Chondrocyte (in vitro differentiated cells): ENCODE measurements at places on chromosomes 6 and 20. TPM values are rescaled to one million over a fixed set of nuclear protein-coding genes. Genes with fewer than 3 reads are reported as not detected.

DNA sequence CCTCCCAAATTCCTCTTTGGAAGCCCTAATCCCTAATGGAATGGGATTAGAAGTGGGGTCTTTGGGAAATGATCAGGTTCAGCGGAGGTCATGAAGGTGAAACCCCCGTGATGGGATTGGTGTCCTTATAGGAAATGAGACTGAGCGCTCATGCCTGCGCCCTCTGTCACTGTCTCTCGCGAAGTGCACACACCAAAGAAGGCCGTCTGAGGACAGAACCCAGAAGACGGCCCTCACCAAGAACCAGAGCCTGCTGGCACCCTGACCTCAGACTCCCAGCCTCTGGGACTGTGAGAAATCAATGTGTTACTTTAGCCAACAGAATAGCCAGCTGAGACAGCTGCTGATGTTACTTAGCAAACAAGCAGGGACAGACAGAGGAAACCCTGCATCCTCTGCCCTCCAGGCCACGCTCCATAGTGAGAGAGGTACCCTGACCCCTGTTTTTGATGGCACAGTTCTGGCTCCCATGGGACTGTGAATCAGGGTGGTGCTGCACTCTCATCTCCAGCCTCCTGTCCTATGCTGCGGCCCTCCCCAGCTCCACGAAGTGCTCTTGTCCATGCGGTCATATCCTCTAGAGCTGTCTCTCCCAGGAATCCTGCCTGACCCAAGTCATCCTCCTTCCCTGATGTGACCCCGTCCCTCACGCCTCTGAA, 369.3 kb downstream of the ZFAND3 start:
- DNase-seq = no peak

- DNase-seq = no peak
Measured at GRCh38 chr6:154304191-154304590, 52.4 kb downstream of the IPCEF1 start.

DNA sequence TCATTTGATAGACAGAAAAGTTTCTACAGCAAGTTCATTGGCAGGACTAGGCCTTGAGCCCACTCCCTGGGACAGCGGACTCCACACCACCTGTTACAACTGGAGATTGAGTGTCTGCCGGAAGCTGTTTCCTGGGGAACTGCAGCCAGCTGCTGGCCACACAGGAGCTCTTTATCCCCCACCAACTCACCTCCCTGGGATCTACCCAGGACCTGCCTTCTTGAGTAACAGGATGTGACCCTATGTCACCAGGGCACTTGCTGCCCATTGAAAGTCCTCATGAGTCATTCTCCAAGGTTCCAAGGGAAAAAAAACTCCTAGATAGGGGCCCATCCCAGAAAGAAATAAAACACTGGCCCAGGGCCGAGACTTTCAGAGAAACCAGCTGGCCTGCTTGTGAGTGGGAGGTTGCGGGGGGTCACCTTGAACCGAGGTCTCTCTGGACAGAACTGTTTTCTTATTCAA, 37.4 kb upstream of the SLC9A8 start:
- DNase-seq = no peak

DNA sequence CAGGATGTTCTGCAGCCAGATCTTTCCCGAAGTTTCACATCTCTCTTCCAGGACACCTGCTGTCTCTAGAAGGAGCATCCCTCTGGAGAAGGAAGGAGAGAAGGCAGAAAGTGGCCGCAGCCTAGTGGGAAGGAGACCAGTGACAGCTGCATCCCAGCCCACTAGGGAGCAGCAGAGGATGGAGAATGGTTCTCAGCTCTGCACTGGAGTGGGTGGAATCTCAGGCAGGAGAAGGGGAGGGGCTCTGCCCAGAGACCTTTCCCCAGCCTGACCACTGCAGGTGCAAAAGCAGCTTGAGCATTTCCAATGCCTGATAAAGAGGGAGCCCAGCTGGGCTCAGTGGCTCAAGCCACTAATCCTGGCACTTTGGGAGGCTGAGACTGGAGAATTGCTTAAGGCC, 32.3 kb downstream of the NCR2 start:
- no peak for DNase-seq

DNA sequence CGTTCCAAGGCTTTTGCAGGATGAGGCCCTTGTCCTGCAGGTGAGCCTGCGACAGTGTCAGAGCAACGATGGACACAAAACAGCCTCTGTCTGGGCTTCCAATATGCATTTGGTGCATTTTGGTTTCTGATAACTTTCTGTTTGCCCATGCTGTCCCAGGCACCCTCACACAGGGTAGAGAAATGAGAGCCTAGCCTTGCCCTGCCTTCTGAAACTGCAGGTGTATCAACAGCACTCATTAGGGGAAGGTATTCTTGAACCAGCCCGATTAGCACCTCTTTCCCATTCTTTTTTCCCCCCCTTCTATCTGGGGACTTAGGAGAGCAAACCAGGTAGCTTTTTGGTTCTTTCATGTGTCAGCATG, 30.3 kb downstream of the CHMP4B start:
- no peak for DNase-seq

DNA sequence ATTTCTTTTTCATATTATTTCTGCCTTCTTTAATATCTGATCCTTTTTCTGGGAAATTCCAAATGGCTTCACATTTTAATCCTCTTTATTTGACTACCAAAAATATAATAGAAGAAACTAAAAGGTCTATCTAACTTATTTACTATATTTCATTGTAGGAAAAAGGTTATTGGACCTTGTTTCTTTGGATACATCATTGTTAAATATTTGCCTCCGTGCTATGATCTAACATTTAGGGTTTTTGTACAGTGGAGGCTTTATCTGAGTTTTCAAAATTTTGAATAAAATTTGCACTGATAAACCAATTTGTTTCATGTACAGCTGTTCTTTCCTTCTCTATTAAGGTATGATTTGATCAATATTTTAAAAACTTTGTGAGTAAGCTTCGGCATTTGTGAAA, 109.5 kb downstream of the MEI4 start:
- DNase-seq = no peak

GRCh38 chr6:136669299-136669699, 119.1 kb upstream of the MAP7 start:
- DNase-seq = no peak

DNA sequence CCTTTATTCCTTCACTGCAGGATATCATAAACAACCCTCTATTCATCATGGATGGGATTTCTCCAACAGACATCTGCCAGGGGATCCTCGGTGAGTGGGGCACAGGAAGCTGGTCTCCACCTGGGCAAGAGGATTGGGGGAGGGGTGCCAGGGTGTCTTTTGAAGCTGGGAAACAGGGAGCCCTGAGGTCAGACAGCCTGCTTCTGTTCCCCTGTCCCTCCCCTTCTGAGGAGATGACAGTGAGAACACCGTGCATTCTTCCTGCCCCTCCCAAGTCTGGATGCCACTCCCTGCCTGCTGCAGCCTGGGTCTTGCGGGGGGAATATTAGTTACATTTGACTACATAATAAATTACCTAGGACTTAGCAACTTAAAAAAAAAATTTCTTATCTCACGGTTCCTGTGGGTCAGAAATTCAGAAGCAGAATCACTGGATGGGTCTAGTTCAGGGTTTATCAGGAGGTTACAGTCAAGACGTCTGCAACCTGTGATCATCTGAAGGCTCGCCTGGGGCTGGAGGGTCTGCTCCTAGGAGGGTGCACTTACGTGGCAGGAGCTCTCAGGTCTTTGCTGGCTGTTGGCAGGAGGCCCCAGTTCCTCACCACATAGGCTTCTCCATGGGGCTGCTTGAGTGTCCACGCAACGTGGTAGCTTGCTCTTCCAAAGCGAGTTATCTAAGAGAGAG, 11.4 kb downstream of the CAPN11 start:
- DNase-seq = no peak

DNA sequence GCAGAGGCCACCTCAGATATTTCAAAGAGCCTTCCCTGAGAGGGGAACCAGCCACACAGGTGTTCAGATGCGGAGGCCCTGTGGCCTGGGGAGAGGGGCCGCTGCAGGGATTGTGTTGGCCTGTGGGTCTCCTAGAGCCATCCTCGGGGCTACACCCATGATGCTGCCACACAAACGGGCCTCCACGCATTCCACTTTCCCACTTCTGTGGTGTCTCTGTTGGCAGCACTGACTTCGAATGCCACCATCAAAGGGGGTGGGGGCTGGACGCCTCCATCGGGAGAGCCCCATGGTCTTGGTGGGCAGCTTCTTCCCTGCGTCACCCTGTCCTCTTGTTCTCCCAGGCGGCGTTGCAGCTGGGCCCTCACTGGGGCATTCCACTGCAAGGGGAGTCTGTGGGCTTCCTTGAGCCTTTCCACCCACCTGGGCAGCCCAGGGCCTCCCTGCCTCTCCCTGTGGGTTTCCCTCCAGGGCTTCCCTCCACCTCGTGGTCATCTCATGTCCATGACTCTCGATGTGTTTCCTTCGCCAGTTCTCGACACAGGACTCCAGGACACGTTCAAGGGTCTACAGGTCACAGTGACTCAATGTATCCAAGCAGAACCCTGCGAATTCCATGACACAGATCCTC, 145.5 kb downstream of the ERMARD start:
- DNase-seq = peak; percentile 33

GRCh38 chr20:6007529-6008103, 46.2 kb downstream of the LRRN4 start:
- DNase-seq = no peak

- no peak for DNase-seq
Measured at GRCh38 chr20:6051505-6051904, 2.4 kb downstream of the LRRN4 start.

- no peak for DNase-seq
Measured at GRCh38 chr6:154624038-154624599, 109.1 kb upstream of the SCAF8 start.

DNA sequence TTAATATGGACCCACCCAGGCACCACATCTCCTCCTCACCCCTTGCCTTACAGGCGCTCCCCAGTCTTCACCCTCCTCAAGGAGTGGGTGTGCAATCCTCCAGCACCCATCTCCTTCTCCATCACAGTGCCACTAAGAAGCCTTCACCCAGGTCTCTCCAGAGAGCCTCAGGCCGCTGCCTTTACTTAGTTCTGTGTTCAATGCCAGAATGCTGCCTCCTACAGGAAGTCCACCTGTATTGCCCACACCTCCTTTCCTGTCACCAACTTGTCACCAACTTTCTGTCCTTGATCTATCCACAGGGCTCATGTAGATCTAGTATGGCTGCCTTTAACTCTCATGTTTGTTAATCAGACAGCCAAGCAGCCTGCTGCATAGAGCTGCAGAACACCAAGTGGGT, 586 bp upstream of the LST1 start:
- DNase-seq = no peak

GRCh38 chr20:18289306-18289705, 979 bp downstream of the ZNF133 start:
- no peak for DNase-seq

DNA sequence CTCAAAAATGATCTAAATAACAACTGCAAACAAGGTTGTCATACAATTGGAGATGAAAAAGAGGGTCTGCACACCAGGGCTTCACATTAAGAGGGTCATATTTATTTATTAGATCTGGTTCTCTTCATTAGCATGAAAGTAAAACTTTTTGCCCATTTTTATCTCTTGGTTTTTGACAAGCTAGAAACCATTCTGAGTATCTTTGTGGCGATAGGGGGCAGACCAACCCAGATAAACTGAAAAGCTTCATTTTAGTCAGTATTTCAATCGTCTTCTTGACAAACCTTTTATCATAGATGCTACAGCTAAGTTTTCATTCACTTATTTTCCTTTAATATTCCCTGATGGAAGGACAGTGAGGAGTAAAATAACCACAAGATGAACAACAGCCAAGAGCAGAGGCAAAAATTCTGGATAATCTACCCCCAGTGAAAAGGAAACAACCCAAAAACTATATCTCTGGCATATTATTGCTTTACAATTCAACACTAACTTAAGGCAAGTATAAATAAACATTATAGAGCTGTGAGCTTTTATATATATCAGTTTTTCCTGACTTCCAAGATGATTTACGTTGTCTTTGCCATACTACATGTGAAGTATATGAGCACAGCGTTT, 45.2 kb downstream of the THEMIS start:
- DNase-seq = no peak

KHDRBS2 gene
- not detected in 3 replicates for total RNA-seq

CLPSL1 gene
- total RNA-seq = not detected in 3 replicates

TRAPPC3L gene
- total RNA-seq = 0.19 TPM in 1 of 3 replicates, not detected in the others

E2F1 gene
- 7.5 to 17.0 TPM (median 7.6 TPM) in 3 replicates for total RNA-seq

BACH2 gene
- total RNA-seq = 7.8 to 10.5 TPM (median 8.3 TPM) in 3 replicates

LEMD2 gene
- 57.3 to 61.6 TPM (median 60.1 TPM) in 3 replicates for total RNA-seq

MRAP2 gene
- 17.6 to 47.0 TPM (median 19.5 TPM) in 3 replicates for total RNA-seq

ARMC2 gene
- total RNA-seq = 6.8 to 9.2 TPM (median 8.3 TPM) in 3 replicates

LATS1 gene
- total RNA-seq = 32.3 to 34.6 TPM (median 34.6 TPM) in 3 replicates

VSX1 gene
- total RNA-seq = not detected in 3 replicates
